ENCODE measurements at places on chromosomes 11 and 22. TPM values are rescaled to one million over a fixed set of nuclear protein-coding genes. Genes with fewer than 3 reads are reported as not detected.

DNA sequence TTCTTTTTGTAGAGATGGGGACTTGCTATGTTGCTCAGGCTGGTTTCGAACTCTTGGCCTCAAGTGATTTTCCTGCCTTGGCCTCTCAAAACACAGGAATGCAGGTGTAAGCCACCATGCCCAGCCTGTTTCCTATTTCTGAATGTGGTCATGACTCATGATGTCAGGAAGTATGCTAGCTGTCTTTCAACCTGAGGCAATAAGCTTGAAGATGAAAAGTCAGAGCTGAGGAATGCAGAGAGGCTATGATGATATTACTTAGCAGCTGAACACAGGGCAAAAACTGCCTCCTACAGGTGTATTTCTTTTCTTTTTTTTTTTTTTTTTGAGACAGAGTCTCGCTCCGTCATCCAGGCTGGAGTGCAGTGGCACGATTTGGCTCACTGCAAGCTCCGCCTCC lies 9.0 kb upstream of the NUCB2 start:
- DNase-seq = no peak

GRCh38 chr11:65210748-65211147 lies 29.0 kb downstream of the CAPN1 start:
- peak; percentile 68 for DNase-seq

GRCh38 chr11:105937331-105937730 lies 84.7 kb downstream of the MSANTD4 start:
- no peak for DNase-seq

- no peak for DNase-seq
Measured at GRCh38 chr11:1085440-1086170, 10.9 kb downstream of the MUC2 start.

- no peak for DNase-seq
Measured at GRCh38 chr11:45982656-45983470, 60.4 kb downstream of the LARGE2 start.

DNA sequence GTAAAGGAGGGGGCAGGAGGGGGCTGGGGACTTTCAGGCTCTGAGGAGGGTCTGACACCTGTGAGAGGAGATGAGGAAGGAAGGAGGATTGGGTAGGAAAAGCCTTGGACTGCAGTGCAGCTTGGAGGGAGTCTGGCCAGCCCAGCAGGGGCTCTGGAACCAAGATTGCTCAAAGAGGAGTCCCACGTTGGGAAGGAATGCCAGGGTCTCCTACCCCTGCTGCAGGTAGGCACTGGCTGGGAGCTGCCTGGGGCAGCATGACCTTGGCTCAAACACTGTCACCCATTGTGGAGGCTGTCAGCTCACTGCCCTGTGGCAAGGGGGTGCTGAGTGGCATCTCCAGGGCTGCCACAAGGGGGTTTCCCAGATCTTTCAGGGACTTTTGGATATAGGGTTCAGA lies 94.5 kb downstream of the RPS6KA4 start:
- no peak for DNase-seq

- peak; percentile 58 for DNase-seq
Measured at GRCh38 chr22:39317775-39318506, 1.5 kb downstream of the RPL3 start.

DNA sequence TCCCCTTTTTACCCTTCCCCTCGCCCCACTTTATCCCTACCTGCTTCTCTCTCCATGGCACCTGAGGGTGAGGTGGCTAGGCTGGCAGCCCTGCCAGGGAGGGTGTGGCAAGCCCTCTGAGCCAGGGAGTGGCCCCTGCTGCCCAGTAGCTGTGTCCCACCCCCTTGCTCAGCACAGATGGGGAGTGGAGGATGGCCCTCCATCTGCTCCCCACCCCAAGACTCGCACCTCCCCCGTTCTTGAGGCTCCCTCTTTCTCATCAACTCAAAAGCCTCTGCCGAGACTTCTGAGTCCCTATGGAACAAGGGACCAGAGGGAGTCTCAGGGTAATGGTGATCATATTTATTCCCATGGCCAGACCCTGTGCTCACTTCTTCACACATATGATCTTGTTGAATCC lies 1.7 kb downstream of the TMEM151A start:
- no peak for DNase-seq

DNA sequence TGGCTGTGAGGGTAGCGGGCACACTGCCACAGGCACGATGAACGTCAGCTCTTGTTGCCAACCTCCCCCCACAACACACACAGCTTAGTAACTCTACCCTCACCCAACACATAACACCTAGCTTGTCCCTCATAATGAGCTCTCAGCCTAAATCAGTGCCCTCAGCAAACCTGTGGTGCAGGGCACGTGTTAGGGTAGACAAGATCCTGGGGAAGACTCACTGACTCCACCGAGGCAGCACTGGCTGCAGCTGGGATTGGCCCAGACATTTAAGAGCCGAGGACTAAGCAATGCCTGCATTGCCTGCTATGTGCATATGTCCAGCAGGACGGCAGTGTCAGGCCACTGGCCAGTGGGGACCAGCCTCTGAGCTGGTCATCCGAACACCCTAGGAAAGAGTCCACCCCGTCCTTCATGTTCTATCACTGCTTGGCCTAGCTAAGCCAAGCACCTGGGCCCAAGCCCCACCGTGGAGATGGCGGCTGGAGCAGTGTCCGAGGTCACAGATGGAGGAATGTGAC lies 32.9 kb upstream of the TRIM29 start:
- no peak for DNase-seq

DNA sequence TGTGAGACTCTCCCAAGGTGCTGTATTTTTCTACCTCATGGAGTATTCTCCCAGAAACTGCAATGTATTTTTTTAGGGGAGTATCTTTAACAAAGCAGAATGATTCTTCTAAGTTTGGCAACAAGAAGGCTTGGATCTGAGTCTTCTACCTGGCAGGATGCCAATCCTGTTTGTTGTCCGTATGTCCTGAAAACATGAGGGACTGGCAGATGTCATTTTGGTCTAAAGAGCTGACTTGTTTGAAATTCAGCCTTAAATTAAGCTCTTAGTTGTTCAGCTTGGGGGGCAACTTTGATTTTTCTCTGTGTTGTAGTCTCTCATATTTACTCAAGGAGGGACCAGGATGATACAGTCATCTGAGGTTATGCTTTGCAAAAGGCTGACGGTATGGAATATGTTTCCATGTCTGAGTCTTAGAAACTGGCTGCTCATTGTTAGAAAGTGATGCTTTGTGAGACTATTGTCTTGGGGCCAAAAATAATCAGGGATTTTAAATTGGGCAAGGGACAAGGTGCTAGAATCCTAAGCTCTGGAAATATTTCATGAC lies 9.3 kb downstream of the MRPL16 start:
- DNase-seq = no peak

- DNase-seq = no peak
Measured at GRCh38 chr11:117754030-117754429, 43.0 kb downstream of the DSCAML1 start.

DNA sequence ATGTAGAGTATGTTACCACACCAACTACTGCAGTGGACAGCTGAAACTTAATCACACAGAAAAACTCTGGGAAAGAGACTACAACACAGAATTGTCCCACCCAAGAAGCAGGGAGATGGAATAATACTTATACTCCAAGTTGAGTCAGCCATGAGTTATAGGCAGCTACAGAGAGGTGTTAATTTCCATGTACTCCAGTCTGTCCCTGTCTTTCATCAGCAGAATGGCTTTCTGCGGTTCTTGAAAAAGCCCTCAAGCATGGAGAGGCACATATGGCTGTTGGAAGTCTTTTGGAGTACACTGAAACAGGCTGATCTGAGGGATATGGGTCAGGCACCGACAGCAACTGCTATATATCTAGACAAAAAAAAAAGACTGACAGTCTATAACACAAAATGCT lies 219.5 kb downstream of the DLG2 start:
- no peak for DNase-seq

GRCh38 chr22:41324821-41325528 lies 23.6 kb downstream of the ZC3H7B start:
- DNase-seq = no peak

- DNase-seq = no peak
Measured at GRCh38 chr22:41862160-41862529, 29.2 kb downstream of the SREBF2 start.

GRCh38 chr22:22429369-22430108 lies 79.0 kb downstream of the ZNF280B start:
- DNase-seq = no peak

DNA sequence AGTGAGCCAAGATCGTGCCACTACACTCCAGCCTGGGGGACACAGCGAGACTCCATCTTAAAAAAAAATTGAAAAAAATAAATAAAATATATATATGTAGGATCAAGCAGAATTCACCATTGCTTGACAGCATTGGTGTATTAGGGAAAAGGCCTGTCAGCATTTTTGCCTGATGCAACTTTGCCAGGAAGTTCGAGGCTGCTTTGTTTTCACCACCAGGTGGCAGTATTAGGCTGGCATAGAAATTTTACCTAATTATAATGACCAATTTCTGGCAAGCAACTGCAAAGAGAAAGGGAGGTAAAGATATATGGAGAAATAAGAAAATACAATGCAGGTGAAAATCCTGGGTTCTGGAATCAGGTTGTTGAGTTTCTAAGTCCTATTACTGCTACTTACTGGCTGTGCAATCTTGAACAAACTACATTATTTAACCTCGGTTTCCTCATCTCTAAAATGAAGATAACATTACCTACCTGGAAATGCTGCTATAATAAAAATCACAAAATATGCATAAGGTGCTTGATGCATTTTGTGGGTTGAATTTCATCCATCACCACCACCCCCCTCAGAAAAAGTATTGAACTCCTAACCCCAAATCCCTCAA lies 24.7 kb downstream of the LAYN start:
- DNase-seq = peak; percentile 74

GRCh38 chr22:49010070-49010863 lies 817.4 kb downstream of the BRD1 start:
- DNase-seq = peak; percentile 24

DNA sequence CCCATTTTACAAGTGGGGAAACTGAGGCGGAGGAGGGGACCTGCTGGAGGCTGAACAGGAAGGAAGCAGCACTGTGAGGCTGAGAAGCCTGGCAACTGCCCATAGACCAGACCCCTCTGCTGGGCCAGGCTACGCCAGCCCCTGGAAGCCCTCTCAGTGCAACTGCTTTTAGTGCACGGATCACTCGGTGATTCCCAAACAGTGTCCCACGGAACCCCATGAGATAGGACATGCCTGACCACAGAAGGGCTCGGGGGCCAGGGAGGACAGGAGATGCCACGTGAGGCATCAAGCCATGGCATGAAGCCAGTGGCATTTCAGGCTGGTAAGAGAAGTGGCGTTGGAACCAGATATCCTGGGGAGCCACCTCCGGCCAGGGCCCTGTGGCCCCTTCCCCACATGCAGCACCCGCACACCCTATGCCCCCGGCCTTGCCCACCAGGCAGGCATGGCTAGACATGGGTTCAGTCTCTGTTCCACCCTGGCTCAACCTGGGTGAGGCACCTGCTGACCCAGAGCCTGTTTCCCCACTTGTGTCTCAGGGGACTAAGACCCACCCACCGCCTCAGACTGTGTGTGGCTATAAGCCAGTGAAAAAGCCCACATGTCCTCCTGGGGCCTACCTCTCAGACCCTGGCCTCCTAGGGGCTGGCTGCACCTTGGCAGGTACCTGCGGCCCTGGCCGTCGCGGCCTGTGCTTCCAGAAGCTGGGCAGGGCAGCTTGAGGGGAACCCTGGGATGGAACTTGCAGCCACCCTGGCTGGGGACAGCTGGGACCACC lies 84.1 kb downstream of the WNT7B start:
- DNase-seq = no peak

GRCh38 chr11:76824083-76824939 lies 36.4 kb upstream of the ACER3 start:
- DNase-seq = no peak

GRCh38 chr11:75425422-75425821 lies 7.6 kb downstream of the KLHL35 start:
- no peak for DNase-seq

DNA sequence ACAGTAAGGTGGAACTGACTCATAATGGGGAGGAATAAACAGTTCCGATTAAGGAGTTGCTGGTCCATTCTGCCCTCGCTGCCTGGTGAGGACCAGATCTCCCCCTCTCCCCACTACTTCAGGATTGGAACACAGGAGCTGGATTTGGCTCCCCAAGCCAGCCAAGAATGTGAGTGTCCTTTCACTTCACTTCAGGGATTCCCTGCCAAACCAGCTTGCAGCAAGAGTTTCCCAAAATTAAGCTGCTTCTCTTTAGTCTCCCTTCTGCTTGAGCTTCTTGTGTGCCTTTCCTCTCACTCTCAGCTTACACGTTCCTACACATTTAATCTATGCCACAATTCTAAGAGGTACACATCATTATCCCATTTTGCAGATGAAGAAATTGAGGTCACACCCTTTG lies 234.1 kb downstream of the BUD13 start:
- no peak for DNase-seq

- no peak for DNase-seq
Measured at GRCh38 chr11:65169164-65169641, 830 bp upstream of the SPDYC start.

- DNase-seq = no peak
Measured at GRCh38 chr22:43109921-43110443, 568 bp upstream of the BIK start.

DNA sequence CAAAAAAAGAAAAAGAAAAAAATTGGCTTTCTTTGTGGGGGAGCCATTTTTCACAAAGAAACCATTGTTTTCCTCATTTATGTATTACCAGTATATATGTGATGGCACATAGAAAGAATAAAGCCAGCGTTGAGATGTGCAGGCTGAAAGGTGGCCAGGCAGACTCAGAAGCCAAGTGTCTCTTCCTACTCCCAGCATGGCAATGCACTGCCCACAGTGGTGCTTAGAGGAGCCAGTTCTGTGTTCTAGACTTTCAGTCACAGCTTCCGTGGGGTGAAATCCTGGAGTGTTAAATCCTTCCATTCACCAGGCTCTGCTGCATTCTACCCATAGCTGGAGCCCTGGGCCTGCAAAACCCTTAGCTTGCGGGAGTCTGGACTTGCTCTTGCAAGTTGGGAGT lies 18.9 kb downstream of the SNAP29 start:
- DNase-seq = no peak

- DNase-seq = no peak
Measured at GRCh38 chr11:128530118-128531074, 57.0 kb downstream of the ETS1 start.

DNA sequence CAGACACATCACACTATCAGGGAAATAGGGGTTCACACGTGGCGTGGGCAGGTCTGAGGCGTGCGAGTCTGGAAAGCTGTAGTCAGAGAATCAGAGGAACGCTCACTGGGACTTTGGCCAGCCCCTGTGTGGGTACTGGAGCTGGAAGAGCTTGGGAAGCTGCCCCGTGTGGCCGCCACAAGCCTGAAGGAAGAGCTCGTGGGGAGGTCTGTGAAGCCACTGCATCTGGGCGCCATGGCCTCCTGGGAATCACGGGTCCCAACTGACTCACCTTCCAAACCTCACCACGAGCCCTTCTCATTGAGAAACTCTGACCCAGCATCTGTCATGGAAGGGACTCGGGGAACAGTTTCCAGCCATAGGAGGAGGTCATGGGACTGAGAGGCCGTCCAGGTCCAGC lies 5.9 kb upstream of the MRGPRF start:
- no peak for DNase-seq

MYEOV gene
- total RNA-seq = 0.78 TPM

ADORA2A gene
- 4.1 TPM for total RNA-seq

DDX25 gene
- 0.15 TPM for total RNA-seq

PATE2 gene
- not detected for total RNA-seq

CCS gene
- 68.5 TPM for total RNA-seq

ALDH3B1 gene
- 3.2 TPM for total RNA-seq

TSPAN32 gene
- 0.35 TPM for total RNA-seq

RASSF10 gene
- not detected for total RNA-seq

MAPK8IP2 gene
- total RNA-seq = 0.53 TPM

ANO1 gene
- 260 TPM for total RNA-seq

BARX2 gene
- total RNA-seq = not detected

KRTAP5-10 gene
- 0.15 TPM for total RNA-seq

HBG1 gene
- 2.5 TPM for total RNA-seq

SWAP70 gene
- total RNA-seq = 4.0 TPM

SYCE3 gene
- total RNA-seq = 0.45 TPM

KCNJ1 gene
- total RNA-seq = not detected

Data from left lobe of liver (tissue), 2 donors.